ENCODE measurements at places on chromosomes 6 and 20. TPM values are rescaled to one million over a fixed set of nuclear protein-coding genes. Genes with fewer than 3 reads are reported as not detected.

DNA sequence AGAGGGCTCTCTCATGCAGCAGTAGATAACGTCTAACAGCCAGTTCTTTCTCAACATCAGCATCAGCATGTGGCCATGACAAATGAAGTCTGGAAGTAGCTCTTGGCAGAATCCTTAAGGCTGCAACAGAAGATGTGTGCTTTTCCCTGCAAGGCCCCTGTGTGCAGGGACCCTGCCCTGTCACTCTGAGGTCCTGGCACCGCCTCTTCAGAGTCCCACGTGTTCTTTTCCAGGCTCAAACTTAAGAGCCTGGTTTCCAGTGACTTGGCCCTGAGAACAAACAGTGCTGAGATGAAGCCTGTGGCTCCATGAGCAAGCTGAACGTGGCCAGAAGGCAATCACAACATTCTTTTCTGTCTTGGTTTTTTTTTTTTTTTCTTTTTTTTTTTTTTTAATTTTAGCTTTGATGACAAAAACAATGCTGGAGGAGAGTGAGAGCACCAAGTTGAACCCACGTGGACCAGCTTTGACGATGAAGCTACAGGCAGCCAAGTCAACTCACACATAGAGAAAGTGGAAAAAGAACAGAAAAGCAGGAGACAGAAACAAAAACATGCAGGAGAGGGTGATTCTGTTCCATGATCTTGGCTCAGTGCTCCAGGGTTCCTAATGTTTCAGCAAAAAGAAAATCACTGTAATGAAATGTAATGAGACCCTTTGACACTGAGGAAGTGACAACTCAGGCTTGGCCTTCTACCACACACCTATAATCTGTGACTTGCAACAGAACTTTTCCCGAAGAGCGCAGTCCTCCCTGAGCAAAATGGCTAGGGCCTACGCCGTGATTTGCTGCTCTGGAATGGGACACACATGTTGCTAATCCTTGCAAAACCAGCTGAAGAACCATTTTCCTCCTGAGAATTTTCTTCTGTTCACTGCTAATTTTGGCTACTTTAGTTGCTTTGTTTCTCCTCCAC, 86.1 kb downstream of the FOXC1 start:
- no peak for DNase-seq

The GLO1 gene
- 113 TPM for total RNA-seq

The CCHCR1 gene
- total RNA-seq, result 17.1 TPM

GRCh38 chr6:106637717-106638341, 8.5 kb downstream of the QRSL1 start:
- no peak for DNase-seq

DNA sequence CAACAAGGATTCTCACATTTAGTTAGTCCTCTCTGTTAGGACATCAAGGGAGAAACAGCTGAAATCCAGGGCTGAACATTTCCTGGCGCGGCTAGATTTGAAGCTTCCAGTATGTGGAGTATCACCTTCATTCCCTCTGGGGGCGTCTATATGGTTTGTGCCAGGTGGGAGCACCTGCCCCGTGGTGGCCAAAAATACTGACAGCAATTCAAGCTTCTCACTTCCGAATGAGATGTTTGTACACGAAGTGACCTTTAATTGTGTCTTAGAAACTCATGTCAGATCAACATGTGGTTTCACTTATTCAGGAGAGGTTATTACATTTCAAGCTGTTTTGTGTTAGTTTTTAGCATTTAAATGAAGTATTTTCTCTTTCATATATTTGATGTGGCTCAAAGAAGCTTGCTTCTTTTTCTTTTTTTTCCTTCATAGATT, 67.3 kb upstream of the ZNF217 start:
- DNase-seq, result no peak

GRCh38 chr6:84709121-84709520, 55.3 kb downstream of the TBX18 start:
- no peak for DNase-seq

- DNase-seq, result no peak
Measured at GRCh38 chr20:13313201-13313600, 92.1 kb downstream of the ISM1 start.
